ENCODE measurements at places on chromosomes 13 and 19.

GRCh38 chr13:106690779-106691178 lies 122.8 kb upstream of the ARGLU1 start:
- no peak for DNase-seq

GRCh38 chr13:36913463-36913862 lies 6.6 kb downstream of the SMAD9 start:
- DNase-seq: no peak

GRCh38 chr13:113414335-113414734 lies 39.0 kb downstream of the ADPRHL1 start:
- DNase-seq: no peak

DNA sequence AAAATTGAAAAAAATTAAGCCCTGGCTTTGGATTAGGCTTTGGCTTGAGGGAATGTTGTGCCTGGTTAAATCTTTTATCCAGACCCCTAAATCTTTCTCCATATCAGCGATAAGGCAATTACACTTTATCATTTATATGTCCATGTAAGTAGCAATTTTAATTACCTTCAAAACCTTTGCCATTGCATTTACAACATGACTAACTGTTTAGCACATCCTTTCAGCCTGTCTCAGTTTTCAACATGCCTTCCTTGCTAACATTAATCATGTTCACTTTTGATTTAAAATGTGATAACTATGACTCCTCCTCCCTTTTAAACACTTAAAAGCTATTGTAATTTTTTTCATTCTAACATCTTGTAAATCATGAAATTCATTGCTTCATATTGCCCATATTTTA lies 583.7 kb downstream of the SLITRK1 start:
- no peak for DNase-seq

- DNase-seq: no peak
Measured at GRCh38 chr13:51758691-51759090, 45.3 kb downstream of the DHRS12 start.

- no peak for DNase-seq
Measured at GRCh38 chr13:80001510-80001842, 339.4 kb downstream of the SPRY2 start.

All from activated gamma-delta T cell treated with anti-CD3 and anti-CD28 coated beads, Interleukin-2, amount 50 U/mL, for 16 hours (primary cell).